Right renal pelvis (tissue), 4 donors: ENCODE measurements at places on chromosomes 1 and 21. TPM values are rescaled to one million over a fixed set of nuclear protein-coding genes. Genes with fewer than 3 reads are reported as not detected.

Gene BEST4
- 0.69 TPM for polyA plus RNA-seq

GRCh38 chr1:53500204-53501064, 41.2 kb downstream of the DMRTB1 start:
- no peak for DNase-seq

Gene PTPRC
- 5.4 TPM for polyA plus RNA-seq

Gene ADGRB2
- 20.3 TPM for polyA plus RNA-seq

- no peak for DNase-seq
Measured at GRCh38 chr21:46095814-46096595, 1.9 kb upstream of the COL6A2 start.

GRCh38 chr1:185939142-185939541, 205.0 kb downstream of the HMCN1 start:
- no peak for DNase-seq
